ENCODE measurements at places on chromosomes 13 and 19.

GRCh38 chr13:78298657-78299056 lies 304.7 kb downstream of the POU4F1 start:
- DNase-seq = no peak

DNA sequence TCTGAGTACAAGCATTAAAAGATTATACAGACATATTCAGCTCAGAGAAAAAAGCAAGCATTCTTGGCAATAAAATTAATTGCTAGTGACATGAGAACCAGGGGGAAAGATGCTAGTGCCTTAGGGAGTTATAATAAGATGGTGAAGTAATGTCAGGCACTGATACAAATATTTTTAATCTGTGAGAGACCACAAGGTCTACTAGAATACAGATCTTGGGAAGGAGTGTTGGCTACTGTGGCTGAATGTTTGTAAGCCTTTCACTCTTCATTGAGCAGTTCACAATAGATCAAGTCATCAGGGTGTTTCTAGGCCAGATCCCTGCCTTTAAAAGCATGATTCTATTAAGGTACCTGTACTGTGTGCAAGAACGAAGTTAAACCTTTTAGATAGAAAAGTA lies 16.4 kb downstream of the FREM2 start:
- DNase-seq = no peak

DNA sequence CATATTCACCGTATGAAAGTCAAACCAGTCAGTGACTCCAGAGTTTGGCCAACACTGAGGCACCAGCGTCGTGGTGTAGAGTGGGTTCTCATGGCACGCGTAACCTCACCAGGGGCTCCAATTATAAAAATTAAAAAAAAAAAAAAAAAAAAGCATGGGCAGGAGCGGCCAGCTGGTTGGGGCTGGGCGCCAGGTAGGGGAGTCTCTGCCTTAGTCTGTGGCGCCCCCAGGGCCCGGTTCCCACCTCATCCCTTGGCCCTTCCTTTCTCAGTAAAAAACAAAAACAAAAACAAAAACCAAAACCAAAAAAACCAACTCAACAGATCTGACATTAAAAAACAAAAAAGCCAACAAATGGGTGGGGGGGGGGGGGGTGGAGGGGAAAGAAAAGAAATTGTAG lies 4.6 kb upstream of the EPHX3 start:
- no peak for DNase-seq

- DNase-seq = no peak
Measured at GRCh38 chr13:81382246-81382645, 1041.3 kb upstream of the SPRY2 start.

GRCh38 chr13:68940049-68940448 lies 1167.6 kb upstream of the ATXN8OS start:
- DNase-seq = no peak
